ENCODE measurements at places on chromosomes 2 and 18. TPM values are rescaled to one million over a fixed set of nuclear protein-coding genes. Genes with fewer than 3 reads are reported as not detected.

GRCh38 chr2:181126311-181126868 lies 146.0 kb downstream of the UBE2E3 start:
- H3K4me1 ChIP-seq: no peaks in the 10 kb centered on the region
- no peak for DNase-seq
- H3K36me3 ChIP-seq: no peaks in the 10 kb centered on the region
- H3K27me3 ChIP-seq: no peaks in the 10 kb centered on the region
- H3K4me3 ChIP-seq: no peak overlapping the region

- DNase-seq: no peak
- no peaks in the 10 kb centered on the region for H3K27me3 ChIP-seq
- no peaks in the 10 kb centered on the region for H3K4me1 ChIP-seq
- no peak overlapping the region for H3K27ac ChIP-seq
Measured at GRCh38 chr2:101305492-101306078, 2.9 kb downstream of the RNF149 start.

DNA sequence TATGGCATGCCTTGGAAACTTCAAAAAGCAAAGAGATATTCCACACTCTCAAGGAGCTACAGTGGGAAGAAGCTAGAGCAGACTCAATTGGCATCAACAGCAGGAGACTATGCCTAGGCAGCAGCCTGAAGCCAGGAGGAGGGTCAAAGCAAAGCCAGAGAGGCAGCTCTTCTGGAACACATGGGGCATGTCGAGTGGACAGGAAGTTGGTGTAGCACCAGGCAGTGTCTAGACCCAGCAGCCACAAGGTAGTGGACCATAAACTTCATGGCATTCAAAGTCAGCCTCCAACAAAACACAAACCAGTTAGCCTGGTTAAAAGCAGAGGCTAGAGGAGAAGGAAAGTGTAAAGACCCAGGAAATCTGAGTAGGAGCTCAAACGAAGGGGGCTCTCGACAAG lies 311.2 kb upstream of the PKDCC start:
- H3K4me1 ChIP-seq: peaks cover 4% of the 10 kb centered on the region
- no peaks in the 10 kb centered on the region for H3K36me3 ChIP-seq
- no peaks in the 10 kb centered on the region for H3K27me3 ChIP-seq
- DNase-seq: no peak
- H3K4me3 ChIP-seq: no peak overlapping the region
- H3K27ac ChIP-seq: no peak overlapping the region

DNA sequence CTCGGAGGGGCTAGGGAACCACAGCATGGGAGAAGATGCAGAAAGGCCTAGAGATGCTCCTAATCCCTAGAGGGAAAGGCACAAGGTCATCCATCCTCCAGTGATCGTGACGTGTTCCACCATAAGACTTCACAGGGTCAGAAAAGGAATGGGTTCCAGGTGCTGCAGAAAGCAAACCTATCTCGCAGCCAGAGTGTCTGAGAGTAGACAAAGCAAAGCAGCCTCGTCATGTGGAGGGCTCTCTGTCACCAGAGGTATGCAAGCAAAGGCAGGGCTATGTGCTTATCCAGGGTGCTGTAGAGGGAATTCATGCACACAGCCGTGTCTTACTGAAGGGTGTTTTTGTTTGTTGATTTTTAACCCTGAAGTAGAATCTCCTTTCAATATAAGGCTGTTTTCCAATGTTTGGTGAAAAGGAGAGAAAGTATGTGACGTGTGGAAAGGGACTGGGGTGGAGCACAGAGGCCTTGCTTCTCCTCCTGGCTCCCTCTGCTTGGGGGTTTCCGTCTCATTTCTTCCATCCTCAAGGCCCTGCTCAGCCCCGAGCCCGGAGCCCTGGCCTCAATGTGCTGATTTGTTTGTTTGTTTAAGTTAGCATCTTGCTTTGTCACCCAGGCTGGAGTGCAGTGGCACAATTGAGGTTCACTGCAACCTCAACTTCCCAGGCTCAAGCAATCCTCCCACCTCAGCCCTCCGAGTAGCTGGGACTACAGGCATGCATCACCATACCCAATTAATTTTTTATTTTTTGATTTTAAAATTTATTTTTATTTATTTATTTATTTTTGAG lies 3.0 kb downstream of the GPR55 start:
- H3K4me1 ChIP-seq: no peaks in the 10 kb centered on the region
- no peaks in the 10 kb centered on the region for H3K36me3 ChIP-seq
- H3K4me3 ChIP-seq: no peak overlapping the region
- no peak for DNase-seq
- H3K27ac ChIP-seq: no peak overlapping the region

DNA sequence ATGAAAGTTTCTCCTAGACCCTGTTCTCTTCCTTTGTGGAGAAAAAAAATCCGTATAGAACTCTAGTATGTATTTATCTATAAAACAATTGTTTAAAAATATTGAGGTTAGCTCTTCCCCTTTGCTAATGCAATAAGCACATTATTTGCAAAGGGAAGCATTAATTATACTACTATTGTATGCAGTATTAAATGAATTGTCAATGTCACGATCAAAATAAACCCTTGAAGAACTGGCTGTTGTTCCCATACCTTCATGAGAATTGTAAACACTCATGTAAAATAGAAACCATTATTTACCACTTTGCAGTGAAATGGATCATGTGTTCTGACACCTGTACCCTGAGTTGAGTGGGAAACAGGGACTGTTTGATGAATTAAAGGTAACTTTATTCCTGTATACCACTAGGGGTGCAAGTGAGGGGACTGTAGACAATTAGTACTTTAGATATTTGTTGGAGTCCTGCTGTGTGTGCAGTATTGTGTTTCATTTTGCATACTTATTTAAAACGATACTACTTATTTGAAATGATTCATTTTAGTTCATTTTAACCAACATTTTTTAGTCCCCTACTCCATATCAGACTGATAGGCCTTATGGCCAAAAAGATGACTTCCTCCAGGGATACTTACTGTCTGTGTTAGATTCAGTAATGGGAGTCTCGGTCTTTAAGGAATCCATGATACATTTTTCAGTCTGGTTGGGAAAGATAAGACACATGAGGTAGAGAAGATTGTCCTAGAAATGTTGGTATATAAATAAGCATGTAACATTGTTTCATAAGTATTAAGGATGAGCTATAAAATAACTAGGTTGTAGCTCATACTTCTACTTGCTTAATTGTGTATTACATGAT lies 7.9 kb downstream of the PKP4 start:
- H3K27ac ChIP-seq: no peak overlapping the region
- no peak for DNase-seq
- H3K4me1 ChIP-seq: no peaks in the 10 kb centered on the region
- H3K27me3 ChIP-seq: no peaks in the 10 kb centered on the region

DNA sequence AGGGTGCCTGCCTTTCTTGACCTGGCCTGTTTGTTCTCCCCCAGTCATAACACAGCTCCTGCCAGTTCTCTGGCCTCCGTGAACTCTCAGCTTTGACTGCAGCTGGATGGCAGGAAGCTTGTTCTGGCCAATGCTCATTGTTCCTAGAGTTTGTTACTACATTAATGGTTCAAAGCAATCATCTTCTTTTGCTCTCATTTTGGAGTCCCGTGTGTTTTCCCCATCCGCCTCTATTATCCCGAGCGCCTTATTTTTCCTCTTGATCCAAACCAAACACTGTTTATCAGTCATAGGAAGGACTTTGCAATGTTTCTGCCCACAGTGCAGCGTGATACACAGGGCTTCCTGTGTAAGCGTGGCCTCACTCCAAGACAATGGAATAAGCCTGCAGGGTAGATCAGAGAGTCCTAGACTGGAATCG lies 184.3 kb upstream of the APCDD1 start:
- H3K27me3 ChIP-seq: no peaks in the 10 kb centered on the region
- H3K4me3 ChIP-seq: no peak overlapping the region
- no peak overlapping the region for H3K27ac ChIP-seq

GRCh38 chr2:234091883-234092282 lies 41.4 kb downstream of the SPP2 start:
- no peaks in the 10 kb centered on the region for H3K36me3 ChIP-seq
- H3K4me1 ChIP-seq: no peaks in the 10 kb centered on the region
- no peak overlapping the region for H3K4me3 ChIP-seq
- H3K27ac ChIP-seq: no peak overlapping the region
- no peak for DNase-seq
- no peaks in the 10 kb centered on the region for H3K27me3 ChIP-seq

- no peaks in the 10 kb centered on the region for H3K27me3 ChIP-seq
- no peak overlapping the region for H3K4me3 ChIP-seq
- no peak overlapping the region for H3K27ac ChIP-seq
- no peak for DNase-seq
- no peaks in the 10 kb centered on the region for H3K4me1 ChIP-seq
Measured at GRCh38 chr2:1420746-1421480, 7.7 kb downstream of the TPO start.

DNA sequence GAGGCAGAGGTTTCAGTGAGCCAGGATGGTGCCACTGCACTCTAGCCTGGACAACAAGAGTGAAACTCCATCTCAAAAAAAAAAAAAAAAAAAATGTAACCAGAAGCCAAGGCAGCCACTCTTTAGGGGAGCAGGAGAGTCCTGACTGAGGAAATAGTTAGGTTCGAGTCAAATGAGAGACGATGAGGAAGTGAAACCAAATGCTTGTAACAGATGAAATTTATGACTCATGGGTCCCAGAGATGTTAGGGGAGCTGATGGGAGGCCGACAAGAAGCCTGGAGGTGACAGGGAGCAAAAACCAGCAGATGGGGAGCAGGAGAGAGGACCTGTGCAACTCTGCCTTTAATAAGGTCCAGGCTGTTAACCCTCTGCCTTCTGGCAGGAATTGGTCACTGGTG lies 756.1 kb upstream of the DDX18 start:
- H3K27me3 ChIP-seq: no peaks in the 10 kb centered on the region
- no peak overlapping the region for H3K4me3 ChIP-seq
- DNase-seq: no peak
- no peaks in the 10 kb centered on the region for H3K36me3 ChIP-seq
- no peak overlapping the region for H3K27ac ChIP-seq

DNA sequence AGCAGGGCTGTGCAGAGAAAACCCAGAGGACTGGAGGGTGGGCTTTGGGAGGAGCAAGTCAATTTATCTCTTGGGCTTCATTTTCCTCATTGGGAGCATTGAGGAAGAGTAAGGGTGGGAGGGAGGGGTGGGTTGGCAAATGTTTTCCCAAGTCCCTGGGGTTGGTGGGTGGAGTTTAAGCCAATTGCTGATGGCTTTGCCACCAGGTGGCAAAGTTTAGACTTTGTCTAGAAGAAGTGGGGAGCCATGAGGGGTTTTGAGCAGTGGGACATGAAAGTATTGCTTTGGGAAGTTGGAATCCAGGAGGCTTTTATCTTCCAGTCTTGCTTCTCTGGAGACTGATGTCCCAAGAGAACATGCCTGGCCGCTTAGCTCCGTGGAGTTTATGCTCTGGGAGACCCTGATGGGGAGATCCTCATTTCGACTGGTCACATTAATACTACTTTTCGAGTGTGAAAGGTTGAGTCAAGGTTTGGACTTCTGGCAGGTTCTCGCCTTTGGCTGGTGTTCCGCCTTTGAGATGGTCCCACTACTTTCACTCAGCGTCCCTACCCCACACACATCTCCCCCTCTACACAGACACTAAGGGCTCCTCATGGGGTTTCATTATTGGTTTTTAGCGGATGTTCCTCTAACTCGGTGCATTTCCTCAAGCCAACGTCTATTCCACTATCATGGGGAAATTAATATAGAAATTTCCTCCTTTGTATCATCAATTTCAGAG lies 126.7 kb downstream of the PRKCE start:
- H3K4me3 ChIP-seq: no peak overlapping the region
- DNase-seq: no peak
- no peaks in the 10 kb centered on the region for H3K4me1 ChIP-seq
- no peaks in the 10 kb centered on the region for H3K36me3 ChIP-seq

DNA sequence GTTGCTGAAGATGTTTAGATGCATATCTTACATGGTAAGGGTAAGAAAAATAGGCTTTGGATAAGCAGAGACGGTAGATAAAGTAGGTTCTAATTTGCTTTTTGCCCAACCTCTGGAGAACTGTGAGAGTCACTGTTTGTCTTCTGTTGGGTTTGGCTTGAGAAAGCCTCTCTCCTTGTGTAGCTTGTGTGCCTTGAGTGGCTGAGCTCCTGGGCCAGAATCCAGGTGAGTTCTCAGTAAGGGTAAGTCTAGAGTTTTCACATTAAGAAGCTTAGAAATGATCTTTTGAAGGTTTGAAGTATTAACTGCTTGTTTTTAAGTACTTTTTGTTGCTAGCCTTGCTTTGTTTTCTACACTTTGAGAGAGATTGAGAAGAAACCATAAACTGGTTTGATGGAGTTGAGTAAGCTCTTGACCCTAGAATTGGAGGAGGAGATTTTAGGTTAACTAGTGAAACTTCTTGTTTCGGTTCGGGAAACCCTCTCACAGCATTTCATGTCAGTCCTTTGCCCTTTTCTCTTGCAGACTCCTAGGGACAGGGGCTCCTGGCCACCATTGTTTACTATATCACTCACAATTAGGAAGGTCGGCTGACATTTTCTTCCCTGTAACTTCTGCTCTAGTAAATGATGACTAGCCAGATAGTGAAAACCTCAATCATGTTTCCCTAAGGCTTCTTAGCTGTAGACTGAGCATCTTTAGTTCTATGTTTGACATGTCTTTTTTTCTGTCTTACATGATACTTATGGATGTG lies 26.0 kb downstream of the MAP4K4 start:
- no peak for DNase-seq
- no peaks in the 10 kb centered on the region for H3K27me3 ChIP-seq
- peaks cover 4% of the 10 kb centered on the region for H3K4me1 ChIP-seq
- H3K27ac ChIP-seq: no peak overlapping the region
- no peak overlapping the region for H3K4me3 ChIP-seq

GRCh38 chr2:166984188-166984587 lies 95.9 kb downstream of the XIRP2 start:
- no peak overlapping the region for H3K27ac ChIP-seq
- H3K4me3 ChIP-seq: no peak overlapping the region
- no peaks in the 10 kb centered on the region for H3K36me3 ChIP-seq
- H3K27me3 ChIP-seq: peaks cover 1% of the 10 kb centered on the region
- DNase-seq: no peak

DNA sequence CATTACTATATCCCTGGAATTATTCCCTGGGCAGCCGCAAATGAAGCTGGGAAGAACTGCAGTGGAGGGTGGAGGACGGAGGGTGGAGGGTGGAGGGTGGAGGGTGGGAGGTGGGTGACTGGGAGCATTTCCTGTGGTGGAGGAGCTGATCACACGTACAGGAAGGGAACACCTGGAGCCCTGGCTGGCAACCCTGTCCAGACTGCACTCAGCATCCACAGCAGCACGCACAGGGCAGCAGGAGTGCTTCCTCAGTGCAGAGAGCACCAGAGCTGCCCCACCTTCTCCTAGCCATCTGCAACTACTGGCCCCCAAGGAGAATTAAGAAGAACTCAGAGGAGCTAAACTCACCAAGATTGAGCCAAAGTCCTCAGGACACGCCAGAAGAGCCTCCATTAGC lies 249.9 kb downstream of the EIPR1 start:
- no peak overlapping the region for H3K4me3 ChIP-seq
- no peak for DNase-seq
- H3K36me3 ChIP-seq: no peaks in the 10 kb centered on the region
- H3K27me3 ChIP-seq: no peaks in the 10 kb centered on the region
- no peaks in the 10 kb centered on the region for H3K4me1 ChIP-seq
- H3K27ac ChIP-seq: no peak overlapping the region

- H3K4me3 ChIP-seq: no peak overlapping the region
- no peak overlapping the region for H3K27ac ChIP-seq
- DNase-seq: peak; percentile 55
- H3K4me1 ChIP-seq: no peaks in the 10 kb centered on the region
- no peaks in the 10 kb centered on the region for H3K36me3 ChIP-seq
Measured at GRCh38 chr2:60515721-60516226, 37.7 kb downstream of the BCL11A start.

- no peak overlapping the region for H3K27ac ChIP-seq
- H3K27me3 ChIP-seq: no peaks in the 10 kb centered on the region
- H3K36me3 ChIP-seq: no peaks in the 10 kb centered on the region
Measured at GRCh38 chr2:196365923-196366322, 194.5 kb upstream of the STK17B start.

PLCL1 gene
- 14.8 TPM for total RNA-seq

PCARE gene
- not detected for total RNA-seq

FHOD3 gene
- 31.2 TPM for total RNA-seq

SPAST gene
- total RNA-seq: 13.5 TPM

ANO7 gene
- total RNA-seq: 5.4 TPM

Data from aorta (tissue), 5 donors.